ENCODE measurements at places on chromosomes 16 and 17.
A peak's percentile ranks its signal among the peaks of the same experiment; 100 is the strongest.

DNA sequence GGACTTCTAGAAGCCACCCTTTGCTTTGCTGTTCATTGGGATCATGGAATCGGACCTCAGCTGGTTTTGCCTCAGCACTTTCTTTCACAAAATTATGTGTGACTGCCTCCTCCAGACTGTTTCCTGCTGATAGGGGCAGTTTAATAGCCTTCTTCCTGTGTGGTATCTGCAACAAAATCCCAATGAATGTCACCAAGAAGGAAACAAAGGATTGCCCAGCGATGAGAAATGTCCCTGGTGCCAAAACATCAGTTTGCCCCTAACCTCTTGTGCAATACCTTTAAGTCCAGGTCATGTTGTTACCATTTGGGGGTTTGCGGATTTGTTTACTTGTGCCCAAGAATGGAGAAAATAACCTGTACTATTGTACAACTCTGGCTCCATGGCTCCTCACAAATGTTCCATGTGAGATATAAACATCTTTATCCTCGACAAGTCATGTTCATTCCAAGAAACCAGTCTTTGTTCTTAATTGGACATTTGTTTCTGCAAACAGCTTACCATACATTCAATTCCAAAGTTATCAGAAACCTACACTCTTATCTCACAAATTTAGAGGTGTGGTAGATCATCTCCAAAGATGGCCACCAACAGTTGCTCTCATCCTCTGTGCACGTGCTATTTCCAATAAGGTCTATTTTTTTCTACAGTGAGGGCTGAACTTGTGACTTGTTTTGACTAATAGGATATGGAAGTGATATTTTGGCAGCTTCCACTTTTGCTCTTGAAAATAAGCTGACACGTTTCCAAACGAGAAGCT is 14.8 kb downstream of the TAC4 start:
- DNase-seq = no peak

GRCh38 chr17:38825762-38826247 is 684 bp upstream of the CWC25 start:
- no peak for DNase-seq

GRCh38 chr16:86452451-86452850 is 57.9 kb upstream of the FOXF1 start:
- DNase-seq = no peak

DNA sequence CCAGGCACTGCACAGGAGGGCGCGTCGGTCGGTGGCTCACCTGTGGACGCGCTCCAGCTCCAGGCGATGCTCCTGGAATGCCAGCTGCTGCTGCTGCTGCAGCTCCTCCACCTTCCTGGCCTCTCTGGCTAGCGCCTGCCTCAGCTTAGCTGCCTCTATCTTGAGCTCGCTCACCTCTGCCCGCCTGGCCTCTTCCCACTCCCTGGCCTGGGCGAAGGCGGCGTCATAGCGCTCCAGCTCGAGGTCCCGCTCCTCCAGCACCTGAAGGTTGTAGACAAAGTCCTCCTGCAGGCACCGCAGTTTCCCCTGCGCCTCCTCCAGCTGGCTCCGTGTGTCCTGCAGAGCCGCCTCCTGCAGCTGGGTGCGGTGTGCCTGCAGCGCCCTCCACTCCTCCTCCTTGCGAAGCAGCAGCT is 11.1 kb downstream of the CCDC57 start:
- no peak for DNase-seq

DNA sequence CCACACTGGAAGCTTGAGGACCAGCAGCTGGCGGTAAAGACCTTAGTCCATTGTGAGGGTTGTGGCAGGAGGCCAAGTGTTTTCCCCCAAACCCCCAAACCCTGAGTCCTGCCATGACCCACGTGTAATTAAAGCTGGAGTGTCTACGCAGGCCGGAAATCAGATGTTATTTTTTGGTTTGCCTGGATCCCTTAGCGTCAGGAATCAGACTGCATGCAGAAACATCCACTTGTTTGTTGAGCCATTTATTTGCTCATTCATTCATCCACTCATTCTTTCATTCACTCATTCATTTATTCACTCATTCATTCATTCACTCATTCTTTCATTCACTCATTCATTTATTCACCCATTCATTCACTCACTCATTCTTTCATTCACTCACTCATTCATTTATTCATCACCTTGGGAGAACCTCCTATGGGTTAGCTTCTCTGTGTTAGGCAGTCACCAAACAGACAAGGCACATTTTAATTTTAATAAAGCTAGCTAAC is 313.1 kb downstream of the MAF start:
- no peak for DNase-seq

DNA sequence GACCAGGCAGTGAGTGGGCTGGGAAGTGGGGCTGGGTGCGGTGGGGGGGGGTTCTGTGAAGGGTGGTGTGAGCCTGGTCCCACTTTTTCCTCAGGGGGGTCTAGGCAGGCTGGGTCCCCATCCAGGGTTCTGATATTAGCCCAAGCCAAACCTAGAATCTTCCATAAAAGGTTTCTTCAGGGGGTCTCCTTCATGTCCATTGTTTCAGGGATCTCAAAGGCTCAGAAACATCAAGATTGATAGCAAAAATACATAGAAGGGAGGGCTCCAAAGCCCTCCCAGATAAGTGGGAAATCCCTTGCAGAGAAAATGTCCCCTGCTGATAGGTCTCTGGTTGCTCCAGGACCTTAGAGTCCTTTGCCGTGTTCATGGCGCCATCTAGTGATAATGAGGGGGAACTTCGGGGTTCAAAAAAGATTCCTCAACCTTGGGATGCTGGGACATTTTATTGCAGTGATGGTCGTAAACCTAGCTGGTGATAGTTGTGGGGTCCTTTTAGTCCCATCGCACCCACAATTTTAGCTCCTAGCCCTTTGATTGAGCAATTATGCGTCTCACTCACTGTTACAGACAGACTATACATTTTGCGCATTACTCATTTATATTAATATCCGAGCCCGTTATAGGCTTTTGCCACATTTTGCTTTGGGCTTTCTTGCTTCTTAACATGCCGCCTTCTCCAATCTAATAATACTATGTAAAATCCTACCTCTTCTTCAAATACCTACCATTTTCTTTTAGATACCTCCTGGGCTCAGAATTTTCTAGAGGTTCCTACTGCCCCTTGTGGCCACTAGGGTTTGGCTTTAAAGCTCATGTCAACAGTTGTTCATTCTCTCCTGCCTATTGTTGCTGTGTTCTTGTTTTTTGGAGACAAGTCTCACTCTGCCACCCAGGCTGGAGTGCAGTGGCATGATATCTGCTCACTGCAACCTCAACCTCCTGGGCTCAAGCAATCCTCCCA is 35.1 kb downstream of the IGF2BP1 start:
- peak; percentile 77 for DNase-seq

DNA sequence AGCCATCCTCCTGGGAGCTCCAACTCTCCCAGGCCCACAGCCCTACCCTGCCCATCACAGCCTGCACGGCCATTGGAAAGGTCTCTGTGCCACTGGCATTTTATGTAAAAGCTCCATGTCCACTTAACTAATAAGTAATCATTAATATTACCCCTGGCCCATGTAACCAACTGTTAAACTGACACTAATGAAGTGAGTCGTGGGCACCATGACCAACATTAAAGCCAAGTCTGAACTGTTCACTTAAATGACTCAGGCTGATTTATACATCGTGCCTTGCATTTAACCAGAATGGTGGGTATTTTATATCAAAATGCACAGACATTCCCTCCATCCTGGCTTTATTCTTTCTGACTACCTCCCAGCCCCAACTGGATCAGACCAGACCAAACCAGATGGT is 229.3 kb downstream of the SOX9 start:
- no peak for DNase-seq

- DNase-seq = no peak
These were observed 6.3 kb upstream of the KCNG4 start for GRCh38 chr16:84245956-84246678.

DNA sequence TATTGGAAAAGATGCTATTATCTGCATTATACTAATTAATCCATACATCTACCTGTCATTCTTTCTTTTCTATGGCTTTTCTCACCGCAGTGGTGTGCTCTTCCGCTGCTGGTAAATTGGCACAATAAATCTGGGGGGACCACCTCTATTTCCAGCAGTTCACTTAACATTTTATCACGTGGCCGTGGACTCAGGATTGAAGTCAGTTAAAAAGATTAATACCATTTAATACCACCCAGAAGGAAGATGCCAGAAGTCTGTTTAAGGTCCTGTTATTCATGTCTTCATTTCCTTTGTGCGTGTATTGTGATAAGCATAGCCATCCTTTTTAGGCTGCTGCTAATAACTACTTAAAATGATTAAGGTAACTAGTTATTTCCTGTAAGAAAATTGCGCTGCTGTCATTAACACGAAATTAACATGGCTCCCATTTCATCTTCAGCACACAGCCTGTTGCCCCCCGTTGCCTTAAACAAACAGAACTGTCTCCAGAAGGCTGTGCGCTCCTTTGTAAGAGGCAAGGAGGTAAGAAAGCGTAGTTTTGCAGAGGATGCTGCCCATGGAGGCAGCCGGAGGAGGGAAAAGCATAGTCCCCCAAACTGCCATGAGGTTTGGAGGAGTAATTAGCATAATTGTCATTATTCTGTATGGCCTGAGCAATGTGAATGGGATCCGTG is 414.4 kb downstream of the UTP18 start:
- DNase-seq = no peak

DNA sequence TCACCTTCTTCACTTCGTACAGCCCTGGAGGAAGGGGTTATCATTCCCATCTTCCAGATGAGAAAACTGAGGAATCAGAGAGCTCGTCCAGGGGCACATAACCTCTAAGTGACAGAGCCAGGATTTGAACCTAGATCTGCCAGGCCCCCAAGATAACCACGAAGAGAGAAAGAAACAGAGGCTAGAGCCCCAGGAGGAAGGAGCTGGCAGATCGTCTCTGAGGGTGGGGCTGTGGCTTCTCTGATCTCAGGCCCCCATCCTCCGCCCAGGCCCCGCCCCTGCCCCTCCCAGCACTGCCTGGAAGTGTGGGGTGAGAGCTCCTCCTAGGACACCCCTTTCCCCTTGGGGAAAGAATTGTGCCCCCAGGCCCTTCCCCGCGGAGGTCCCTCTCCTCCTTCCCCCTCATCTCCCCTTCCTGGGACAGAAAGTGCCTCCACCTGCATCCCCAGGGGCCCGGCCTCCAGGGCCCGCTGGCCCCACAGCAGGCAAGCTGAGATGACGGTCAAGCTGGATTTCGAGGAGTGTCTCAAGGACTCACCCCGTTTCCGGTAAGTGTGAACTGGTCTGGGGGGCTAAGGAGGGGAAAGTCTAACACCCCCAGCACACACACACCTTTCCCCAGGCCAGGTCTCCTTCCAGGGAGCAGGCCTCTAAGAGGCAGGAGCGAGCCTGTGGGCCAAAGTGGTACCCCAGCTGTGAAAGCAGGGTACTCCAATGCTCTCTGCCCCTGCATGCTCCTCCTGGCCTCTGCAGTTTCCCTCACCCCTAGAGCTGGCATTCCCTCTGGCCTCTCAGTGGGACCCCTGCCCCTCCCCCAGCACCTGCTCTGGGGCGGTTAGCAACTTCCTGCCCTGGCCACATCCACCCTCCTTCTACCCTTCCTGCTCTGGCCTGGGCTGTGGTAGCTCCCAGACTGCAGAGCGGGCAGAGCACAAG is at the start of gene ACAP1:
TSS of gene ACAP1 (plus strand) at position 290 of the 936 bp plus-strand sequence. CDS start at position 496, 206 bp downstream.
- no peak for DNase-seq

DNA sequence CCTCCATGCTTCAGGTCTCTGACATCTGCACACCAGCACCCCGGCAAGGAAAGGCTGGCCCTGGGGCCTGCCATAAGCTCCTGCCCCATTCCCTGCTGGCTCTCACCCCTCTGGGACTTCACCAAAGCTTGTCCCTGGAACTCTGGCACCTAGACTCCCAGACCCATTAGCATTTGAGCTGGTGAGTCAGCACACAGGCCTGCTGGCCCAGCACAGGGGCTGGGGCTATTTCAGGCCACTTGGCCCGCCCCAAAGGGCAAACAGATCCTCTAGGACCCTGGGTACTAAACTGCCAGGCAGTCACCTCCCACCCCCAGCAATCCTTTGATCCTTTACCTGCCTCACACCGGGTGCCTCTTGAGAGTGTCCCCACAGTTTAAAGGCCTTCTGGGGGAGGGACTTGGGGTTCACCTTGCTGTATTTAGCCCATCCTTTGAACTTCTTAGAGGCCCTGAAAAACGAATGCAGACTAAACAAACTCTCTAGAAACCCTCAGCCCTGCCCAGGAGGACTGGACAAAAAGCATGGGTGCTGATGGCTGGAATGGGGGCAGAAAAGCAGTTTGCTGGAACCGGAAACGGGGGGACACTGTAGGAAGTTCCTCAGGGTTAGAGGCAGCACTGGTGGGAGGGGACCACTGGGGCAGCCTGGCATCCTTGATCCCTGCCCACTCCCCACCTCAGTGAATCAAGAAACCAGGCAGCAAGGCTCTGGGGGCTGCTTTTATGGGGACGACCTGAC is 3.2 kb upstream of the SAMD14 start:
- no peak for DNase-seq

GRCh38 chr16:85778873-85779272 is 20.5 kb downstream of the EMC8 start:
- no peak for DNase-seq

- DNase-seq = no peak
These were observed 1.7 kb downstream of the ADORA2B start for GRCh38 chr17:15946611-15947120.

DNA sequence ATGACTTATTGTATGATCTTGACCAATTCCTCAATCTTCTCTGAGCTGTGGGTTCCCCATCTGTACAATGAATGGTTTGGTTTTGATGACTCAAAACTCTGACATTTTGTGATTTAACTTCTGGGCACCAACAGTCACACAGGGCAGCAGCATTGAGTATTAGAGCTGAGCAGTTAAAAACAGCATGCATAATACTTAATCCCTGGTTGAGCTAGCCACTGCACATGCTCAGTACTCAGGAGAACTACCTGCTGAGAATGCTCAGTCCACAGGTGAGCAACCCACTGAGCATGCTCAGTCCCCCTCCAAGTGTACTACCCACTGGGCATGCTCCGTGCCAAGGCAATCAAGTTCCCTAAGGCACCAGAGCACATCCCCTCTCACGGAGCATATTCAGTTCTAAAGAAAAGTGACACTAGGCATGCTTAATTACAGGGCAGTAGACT is 68.7 kb downstream of the AIPL1 start:
- no peak for DNase-seq

DNA sequence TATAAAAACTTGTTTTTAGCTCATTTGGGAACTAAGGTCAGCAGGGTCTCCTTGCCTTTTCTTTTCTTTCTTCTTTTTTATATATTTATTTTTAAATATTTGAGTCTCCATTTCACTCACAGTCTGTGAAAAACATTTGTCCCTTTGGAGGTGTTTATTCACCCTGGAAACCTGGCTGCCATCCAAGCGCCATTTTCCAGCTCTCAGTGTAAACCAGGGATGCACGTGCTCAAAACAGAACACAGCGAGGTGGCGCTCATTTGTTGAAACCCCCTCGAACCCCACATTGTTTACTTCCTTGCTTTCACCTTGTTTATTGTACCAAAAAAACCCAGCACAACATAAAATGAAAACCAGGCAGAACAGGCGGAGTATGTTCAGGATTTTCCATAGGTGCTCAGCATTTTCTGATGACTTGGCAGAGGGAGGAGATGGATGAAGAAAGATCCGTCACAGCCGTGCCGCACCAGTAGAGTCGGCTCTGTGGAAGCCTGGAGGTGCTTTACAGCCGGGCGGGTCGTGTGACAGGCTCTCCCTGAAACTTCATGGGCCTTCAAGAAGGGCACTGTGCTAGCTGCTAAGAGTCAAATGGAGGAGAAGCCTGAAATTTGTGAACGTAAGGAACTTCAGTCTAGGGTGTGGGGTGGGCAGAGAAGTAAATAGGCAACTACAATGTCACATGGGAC is 284.4 kb downstream of the FOXL1 start:
- DNase-seq = peak; percentile 56

All from muscle of arm (tissue), 14 donors.